ENCODE measurements at places on chromosomes 6 and 20.

GRCh38 chr20:38315290-38315966, 11.5 kb downstream of the BPI start:
- no peak for DNase-seq

GRCh38 chr20:59253325-59253724, 47.1 kb upstream of the EDN3 start:
- DNase-seq: no peak

DNA sequence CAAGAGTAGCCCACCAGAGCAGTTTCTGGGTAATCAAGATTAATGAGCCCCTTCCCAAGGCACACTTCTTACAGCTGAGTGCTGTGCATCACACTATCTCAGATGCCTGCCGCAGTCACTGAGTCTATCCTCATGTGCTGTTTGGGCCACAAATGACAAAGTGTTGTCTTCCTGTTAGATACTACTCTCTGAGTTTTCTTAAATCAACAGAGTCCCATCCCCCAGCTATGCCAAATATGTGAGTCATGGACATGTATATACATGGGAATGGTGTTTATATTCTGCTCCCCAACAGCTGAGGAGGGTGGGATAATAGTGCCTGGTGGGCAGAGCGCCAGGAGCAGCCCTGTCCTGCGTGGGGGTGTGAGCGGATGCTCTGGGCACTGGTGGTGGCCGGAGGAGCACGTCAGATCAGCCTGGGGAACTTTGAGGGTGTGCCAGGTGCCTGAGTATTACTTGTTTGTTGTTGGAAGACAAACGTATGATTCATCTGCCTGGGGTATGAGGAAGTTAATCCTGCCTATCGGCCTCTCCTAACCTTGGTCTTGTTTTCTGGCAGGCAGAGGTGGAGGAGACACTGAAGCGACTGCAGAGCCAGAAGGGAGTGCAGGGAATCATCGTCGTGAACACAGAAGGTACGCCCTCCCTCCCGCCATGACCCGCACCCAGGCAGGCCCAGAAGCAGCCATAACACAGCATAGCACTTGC, 9.6 kb downstream of the DYNLRB1 start:
- peak; percentile 48 for DNase-seq

GRCh38 chr6:21095462-21095861, 498.1 kb upstream of the SOX4 start:
- no peak for DNase-seq

- peak; percentile 83 for DNase-seq
These were observed 114.5 kb downstream of the SLC22A3 start for GRCh38 chr6:160462551-160463109.

DNA sequence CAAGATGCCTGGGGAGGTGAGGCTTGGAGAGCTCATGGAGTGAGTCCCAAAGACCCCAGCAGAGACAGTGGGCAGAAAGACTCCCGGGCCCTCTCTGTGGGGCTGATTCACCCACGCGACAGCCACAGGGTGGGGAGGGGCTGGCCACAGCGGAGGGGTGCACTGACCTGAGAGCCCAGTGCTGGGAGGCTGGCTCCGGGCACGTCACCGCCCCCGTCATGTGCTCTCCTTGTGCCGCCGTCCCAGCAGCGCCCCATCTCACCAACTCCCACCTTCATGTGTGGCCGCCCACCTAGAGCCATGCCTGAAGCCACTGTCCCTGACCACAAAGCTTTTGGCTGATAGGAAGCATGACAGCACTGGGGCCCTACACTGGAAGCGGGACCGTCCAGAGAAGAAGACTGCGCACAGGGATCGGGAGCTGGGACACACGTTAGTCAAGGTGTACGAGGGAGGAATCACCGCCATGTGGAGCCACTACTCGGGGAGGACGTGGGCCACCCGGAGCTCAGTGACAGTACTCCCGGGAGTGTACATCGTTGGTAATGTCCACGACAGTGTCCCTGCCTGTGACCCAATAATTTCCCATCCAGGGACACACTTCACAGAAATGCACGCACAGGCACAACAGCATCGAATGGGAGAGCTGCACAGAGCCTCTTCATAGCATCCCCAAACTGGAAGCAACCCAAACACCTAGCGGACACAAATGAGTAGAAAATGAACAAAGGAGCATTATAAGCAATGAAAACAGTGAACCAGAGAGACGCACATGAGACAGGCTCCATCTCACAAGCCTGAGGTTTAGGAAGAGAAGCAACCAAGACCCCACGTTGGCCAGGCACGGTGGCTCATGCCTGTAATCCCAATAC, 28.4 kb upstream of the FOXC1 start:
- no peak for DNase-seq

- no peak for DNase-seq
These were observed 17.7 kb downstream of the HBS1L start for GRCh38 chr6:135036731-135037420.

DNA sequence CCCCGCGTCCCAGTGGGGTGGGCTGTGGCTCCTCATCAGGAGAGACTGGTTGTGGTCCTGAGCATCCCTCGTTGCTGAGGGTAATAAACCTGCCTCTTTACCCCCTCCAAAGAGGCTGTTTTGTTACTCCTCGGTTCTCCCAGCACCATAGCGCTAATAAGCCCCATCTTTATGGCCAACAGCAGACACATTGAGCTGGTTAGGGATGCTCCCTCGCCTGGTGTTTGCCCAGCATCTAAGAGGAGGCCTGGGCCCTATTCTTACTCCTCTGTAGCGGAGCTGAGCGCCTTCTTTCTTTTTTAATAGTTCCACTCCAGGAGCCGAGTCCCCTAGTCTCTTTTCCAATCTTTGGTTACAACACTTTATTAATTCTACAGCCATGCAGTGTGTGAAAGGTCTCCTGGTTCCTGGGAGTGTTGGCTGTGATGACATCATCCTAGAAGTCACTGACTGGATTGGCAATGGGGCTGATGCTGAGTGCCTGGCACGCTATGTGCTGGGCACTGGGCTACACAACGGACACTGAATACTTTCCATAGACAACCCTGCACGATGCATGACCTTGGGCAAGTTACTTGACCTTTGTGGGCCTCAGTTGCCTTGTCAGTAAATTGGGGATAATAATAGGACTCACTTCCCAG, 50.6 kb upstream of the CCDC167 start:
- no peak for DNase-seq

DNA sequence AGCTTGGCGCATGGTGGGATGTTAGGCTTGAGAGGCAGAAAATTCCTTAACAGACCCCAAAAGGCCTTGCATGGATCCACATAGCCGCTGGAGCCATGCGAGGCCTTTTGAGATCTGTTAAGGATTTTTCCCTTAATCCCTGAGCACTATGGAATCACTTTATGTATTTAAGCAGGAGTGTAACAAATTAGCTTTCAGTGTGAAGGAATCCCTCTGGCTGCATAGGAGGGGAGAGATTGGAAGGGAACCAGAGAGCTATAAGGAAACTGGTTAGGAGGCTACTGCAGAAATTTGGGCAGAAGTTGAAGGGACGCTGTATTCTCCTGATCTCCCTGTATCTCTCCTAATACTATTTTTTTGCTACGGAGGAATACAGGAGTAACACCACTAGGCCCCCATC, 23.1 kb upstream of the NEDD9 start:
- no peak for DNase-seq

DNA sequence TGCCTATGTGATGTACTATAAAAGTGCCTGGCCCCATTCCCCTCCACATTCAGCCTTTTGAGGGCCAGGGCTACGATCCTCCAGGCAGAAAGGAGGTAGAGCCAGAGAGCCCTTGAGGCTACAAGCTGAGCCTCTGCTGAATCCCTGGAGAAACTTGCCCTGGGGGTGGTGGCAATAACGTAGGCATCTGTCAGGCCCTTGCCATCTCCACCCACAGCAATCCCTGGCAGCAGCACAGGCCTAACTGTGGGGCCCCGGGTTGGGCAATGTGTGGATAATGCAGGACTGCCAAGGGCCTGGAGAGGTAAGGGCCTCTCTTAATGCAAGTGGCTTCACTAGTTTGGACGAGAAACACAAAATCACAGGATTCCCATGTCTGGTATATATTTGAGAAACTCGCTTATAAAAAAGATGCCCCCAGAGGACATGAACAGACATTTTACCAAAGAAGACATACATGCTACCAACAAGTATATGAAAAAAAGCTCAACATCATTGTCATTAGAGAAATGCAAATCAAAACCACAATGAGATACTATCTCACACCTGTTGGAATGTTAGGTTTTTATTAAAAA, 99.0 kb downstream of the QRSL1 start:
- no peak for DNase-seq

DNA sequence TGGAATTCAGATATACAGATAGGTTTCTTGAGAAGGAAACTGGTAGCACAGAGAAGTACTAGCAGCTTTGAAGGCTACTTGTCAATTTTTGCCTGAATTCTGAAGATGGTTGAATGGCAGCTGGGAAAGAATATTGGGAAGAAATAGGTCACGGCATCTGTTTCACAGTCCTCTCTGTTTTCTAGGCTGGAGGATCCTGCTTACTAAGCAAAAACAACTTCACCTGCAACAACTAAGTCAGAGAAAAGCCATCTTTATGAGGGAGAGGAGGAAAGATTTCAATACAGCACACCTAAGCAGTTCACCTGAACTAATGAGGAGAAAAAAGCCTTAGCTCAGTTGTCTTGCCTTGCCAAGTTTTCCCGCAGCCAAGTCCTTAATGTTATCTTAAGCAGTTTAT, 975.5 kb upstream of the EPHA7 start:
- DNase-seq: no peak

- peak; percentile 61 for DNase-seq
These were observed 83.0 kb downstream of the SCAF8 start for GRCh38 chr6:154815938-154816820.

- DNase-seq: no peak
These were observed 1383.5 kb upstream of the DEFB115 start for GRCh38 chr20:29873946-29874345.

DNA sequence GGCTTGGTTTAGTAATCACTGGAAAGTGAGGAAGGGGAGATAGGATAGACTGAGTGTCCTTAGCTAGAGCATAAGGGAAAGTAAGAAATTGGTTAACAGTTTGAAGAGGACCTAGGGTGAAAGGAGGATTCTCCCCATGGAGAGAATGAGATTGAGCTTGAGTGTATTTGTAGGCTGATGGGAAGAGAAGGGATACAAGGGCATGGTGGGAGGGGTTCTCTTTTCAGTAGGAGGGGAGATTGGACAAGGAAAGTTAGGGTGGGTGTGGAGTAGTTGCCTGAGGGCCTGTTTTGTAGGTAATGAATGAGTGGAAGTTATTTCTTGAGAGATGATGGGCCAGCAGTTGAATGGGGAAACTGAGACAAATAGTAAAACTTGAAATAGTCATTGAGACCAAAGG, 1.9 kb downstream of the TRMT11 start:
- no peak for DNase-seq

DNA sequence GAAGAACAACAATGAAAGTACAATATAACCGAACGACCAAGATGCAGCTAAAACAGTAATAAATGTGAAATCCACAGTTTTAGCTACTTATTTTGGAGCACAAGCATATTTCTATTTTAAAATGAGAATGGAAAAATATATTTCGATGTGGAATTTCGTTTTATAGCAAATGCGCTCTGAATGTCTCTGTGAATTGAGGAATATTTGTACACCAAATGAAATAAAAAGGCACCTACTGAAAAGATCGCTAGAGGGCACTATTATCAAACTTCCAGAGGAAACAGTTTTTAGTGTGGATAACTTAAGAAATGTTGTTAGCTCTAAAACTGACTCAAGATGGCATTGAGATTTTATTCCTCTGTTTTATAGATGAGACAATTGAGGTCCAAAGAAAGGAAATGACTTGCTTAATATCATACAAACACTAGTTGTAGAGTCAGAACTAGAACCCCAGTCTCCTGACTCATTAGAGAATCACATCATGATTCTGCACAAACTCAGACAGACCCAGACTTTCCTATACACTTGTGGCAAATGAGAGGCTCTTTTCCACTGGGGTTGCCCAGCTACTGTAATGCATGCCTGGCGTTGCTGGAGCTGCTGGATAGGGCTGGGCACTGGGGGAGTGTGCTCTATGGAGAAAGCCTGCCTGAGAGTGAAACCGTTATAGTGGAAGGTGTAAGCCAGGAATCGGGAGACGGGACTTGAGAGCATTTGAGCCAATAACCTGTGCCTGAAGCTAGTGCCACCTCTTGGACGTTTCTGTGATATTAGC, 51.9 kb downstream of the GCLC start:
- peak; percentile 46 for DNase-seq

GRCh38 chr6:121944354-121944753, 455.1 kb upstream of the HSF2 start:
- DNase-seq: no peak

- DNase-seq: no peak
These were observed 9.7 kb downstream of the HLA-DOB start for GRCh38 chr6:32807020-32807580.

DNA sequence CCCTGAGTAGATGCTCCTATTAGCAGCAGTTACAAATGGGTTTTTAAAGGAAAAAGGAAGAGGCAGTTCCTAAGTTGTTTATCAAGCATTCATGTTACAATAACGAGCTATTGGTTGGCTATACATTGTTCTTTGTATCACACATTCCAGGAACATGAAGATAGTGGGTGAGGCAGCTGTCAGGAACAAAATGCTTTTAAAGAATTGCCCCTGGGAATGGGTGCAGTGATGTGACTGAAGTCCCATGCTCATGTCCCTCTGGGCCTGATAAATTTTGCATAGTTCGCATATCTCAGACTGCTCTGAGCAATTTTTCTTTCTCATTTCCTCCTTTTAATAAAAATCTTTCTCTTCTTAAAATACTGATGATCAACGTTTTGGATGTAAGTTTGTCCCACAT, 3.7 kb downstream of the ENPP1 start:
- peak; percentile 44 for DNase-seq

DNA sequence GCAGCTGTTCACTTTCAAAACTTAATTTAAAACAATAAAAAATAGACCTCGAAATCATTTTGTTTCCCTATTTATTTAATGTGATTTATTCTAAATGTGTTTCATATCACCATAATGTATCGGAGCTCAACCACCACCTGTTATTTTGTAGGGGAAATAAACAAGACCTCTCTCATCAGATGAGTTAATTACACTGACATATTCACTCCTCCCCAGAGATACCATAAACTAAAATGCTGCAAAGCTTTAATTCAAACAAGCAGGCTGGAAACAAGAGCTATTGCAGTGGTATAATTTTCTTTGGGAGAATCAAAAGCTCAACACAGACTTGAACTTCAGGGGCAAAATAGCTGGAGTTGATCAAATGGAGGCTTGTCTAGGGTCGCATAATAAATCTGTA, 303.5 kb upstream of the TSHZ2 start:
- no peak for DNase-seq

DNA sequence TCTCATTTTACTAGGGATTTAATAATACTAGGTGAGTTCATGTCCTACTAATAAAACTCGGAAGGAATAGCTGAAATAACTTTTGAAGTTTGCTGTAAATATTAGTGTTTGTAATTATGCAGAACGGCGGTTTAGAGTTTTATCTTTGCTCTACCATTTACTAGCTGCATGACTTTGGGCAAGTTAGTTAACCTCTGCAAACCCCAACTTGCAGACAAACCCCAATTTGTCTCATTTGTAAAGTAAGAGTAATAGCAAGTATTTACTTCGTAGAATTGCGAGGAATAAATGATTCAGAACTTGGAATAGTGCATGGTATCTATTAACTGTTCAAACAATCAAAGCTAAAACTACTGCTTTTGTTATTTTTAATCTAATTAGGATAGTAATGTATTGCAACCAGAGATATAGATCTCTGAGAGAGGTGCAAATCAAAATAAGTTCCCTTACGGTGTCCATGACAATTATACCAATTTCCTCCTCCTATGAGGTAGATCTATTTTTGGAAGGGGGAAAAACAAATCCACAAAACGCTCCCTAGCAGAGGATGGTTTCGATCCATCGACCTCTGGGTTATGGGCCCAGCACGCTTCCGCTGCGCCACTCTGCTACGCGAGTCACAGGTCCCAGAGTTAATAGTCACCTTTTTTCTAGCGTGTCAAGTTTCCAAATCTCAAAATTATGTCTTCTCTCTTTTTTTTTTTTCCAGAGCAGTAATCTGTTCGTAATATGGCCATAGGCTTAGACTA, 35.1 kb upstream of the BTN3A2 start:
- DNase-seq: peak; percentile 26

Measured in foreskin melanocyte (primary cell).